Endothelial cell of umbilical vein (primary cell): ENCODE measurements at places on chromosomes 5 and 9. TPM values are rescaled to one million over a fixed set of nuclear protein-coding genes. Genes with fewer than 3 reads are reported as not detected.

- no peak for DNase-seq
Measured at GRCh38 chr5:25909163-25909562, 1129.2 kb downstream of the CDH9 start.

DNA sequence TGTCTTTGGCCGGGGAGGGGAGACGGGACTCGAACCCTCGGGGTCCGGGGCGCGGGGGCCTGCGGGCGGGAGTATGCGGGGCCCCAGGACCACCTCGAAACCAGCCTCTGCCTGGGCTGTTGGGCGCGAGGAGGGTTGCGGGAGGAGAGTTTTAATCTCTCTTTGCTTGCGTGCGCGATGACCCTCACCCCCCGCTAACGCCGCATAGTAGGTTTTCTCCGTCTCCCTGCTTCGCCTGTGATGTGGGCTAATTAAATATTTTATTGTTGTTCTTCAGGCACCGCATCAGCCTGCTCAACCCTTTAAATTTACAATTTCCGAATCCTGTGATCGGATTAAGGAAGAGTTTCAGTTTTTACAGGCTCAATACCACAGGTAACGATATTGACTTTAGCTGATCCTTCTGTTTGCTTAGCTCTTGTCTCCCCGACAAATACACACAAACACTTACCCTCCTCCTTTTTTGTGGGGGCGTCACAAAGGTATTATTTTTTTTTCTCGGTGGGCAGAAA is 1.7 kb downstream of the TLE4 start:
- peak; percentile 35 for DNase-seq

DNA sequence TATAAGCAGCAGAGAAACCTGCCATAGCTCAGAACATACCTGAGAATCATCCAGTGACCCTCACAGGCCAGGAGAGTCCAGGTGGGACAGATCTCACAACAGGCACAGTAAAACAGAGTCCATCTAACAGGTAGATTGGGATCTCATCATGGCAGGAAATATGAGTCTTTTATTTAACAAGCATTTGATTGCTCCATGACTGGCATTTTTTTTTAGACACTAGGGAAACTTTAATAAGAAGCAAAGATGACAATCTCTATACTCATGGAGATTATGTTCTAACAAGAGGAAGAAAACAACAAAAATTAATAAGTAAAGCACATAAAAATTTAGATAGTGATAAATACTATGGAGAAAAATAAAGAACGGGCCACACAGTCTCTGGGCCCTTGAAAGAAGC is 12.5 kb upstream of the PUM3 start:
- DNase-seq, result no peak

GRCh38 chr5:61748121-61748520 is 416.1 kb downstream of the ZSWIM6 start:
- no peak for DNase-seq

GRCh38 chr5:25027526-25027925 is 382.7 kb upstream of the CDH10 start:
- no peak for DNase-seq

GRCh38 chr5:2047341-2047927 is 164.7 kb upstream of the IRX4 start:
- no peak for DNase-seq

GRCh38 chr9:68560071-68560844 is 19.6 kb upstream of the TMEM252 start:
- peak; percentile 20 for DNase-seq

DNA sequence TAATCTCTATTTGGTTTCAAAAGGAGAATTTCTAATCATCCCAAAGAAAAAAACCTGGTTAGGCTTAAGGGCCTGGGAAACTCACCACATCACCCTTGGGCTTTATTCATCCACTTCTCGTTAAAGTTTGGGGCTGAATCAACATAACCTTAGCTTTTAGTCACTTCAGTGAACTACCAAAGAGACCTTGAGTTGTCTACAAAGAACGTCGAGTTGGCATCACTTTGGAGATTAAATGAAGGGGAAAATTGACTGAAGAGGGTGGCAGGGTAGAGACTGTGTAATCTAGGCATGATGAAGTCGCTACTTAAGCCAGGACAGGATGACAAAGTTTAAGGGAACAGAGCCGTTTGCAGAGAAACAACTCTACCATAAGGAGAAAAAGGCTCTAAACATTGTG is 341.4 kb downstream of the RAB3C start:
- no peak for DNase-seq

- DNase-seq, result no peak
Measured at GRCh38 chr5:140303966-140304365, 1.1 kb upstream of the PFDN1 start.

DNA sequence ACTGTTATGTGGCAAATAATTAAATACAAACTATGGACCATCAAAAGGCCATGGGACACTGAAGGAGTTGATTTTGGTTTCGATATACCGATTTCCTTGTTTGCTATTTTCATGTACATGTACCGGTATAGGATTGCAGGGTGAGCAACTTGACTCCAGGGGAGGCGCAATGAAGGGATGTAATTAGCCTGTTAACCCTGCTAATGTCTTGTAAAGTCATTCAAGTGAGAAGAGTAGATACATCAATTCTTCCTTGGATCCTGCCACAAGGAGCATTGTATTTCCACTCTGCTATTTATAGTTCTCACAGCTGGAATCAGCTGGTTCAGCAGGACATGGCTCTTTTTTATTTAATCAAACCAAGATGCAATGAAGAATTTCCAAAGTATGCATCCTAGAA is 102.0 kb downstream of the STK32A start:
- DNase-seq, result no peak

DNA sequence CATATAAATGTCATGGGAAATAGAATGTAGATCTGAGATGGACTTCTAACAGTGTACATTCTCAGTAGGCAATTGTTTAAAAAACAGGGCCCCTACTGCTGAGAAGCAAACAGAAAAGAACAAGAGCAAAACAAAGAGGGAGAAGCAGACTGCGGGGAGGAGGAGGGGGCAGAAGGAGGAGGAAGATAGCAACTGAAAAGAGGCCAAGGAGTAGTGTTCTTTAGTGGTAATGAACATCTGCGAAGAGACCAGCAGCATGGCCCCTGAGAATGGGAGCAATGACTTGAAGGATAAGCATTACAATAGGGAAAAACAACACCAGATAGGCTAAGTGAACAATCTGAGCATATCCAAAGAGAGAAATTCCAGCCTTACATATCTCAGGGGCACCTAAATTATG is 36.8 kb downstream of the HAPLN1 start:
- no peak for DNase-seq

DNA sequence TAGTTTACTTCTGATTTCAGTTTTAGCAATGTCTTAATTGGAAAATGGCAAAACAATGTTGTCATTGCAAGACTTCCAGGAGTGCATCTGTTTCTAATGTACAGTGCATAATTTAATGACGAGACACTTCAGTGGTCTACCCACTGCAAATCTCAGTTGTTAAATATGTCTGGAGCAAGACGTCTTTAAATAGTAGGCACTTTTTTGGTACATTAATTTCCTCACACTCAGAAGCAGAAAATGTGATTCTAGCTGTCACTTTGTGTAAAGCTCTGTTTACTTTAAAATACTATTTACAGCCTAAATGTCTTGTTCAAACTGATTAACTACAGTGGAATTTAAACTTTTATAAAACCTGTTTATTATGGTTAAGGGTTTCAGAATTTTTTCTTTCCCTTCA is 815.5 kb downstream of the TLE1 start:
- no peak for DNase-seq

- no peak for DNase-seq
Measured at GRCh38 chr9:36923025-36923625, 110.9 kb downstream of the PAX5 start.

DNA sequence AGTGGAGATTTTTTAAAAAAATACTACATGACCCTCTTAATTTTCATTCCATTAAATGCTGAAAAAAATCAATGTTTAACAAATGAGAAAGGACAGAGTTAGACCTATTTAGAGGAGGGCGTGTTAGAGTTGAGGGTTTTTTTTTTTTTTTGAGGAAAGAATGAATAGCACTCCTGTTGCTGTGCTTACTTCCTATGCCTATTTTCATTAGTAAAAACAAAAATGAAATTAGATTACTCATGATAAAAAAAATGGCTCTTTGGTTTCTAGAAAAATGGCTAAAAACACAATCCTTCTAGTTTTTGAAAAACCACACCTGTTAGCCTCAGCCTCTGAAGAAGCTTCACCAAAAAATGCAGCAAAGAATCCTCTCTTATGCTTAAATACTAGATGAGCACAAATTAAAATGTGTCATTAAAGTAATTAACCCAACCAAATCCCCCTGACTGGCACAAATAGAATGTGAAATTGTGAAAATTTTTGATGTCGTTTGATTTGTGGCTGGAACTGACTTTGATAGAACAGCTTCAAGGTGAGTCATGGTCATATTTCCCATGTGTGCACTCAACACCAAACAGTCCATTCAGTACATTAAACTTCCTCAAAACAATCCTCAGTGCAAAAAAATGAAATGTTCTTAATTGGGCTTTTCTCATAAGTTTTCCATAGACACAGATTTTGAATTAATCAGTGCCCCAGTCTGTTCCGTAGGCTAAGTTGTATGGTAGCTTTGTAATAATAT is 98.0 kb downstream of the MACIR start:
- DNase-seq, result no peak

GRCh38 chr5:159444441-159445082 is 114.3 kb upstream of the IL12B start:
- DNase-seq, result peak; percentile 12

DNA sequence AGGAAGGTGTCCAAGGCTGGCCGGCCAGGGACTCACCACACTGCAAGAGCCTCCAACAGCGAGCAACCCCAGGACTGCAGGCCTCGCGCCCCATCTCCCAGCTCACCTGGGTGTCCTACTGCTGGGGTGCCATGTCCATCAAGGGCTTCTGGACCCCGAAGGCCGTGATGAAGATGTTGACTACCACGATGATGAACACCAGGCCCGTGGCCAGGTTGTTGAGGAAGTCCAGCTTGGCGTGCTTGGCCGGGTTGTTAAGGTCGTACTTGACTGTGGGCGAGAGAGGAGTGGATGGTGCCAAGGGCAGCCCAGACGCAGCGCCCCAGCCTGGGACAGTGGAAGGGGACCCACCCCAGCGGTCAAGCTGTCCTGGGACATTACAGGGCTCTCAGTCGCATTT is 9.3 kb downstream of the NINJ1 start:
- DNase-seq, result no peak

GRCh38 chr9:38671748-38672147 is 48.2 kb downstream of the FAM240B start:
- no peak for DNase-seq

GRCh38 chr5:172632346-172633092 is 8.5 kb upstream of the NEURL1B start:
- no peak for DNase-seq

DNA sequence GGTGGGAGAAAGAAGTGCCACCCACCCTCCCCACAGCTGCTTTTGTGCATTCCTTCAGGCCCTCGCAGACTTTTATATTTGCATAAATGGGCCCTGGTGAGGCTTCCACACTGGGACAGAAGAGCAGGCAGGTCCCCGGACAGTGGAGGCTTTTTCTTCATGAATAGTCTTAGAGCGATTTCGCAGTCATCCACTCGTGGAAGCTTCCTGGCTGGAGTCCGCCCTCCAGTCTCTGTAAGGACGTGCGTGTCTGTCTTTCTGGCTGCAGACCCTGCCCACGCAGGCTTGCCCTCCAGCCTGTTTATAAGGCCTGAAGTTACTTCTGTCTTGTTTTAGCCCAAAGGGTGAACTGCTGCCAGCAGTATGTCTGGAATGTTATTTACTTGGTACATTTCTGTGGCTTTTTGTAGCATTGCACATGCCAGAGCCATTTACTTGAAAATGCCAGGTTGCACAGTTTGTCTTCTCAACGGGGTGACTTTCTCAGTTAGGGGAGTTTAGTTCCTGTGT is 195.7 kb downstream of the AOPEP start:
- peak; percentile 78 for DNase-seq

DNA sequence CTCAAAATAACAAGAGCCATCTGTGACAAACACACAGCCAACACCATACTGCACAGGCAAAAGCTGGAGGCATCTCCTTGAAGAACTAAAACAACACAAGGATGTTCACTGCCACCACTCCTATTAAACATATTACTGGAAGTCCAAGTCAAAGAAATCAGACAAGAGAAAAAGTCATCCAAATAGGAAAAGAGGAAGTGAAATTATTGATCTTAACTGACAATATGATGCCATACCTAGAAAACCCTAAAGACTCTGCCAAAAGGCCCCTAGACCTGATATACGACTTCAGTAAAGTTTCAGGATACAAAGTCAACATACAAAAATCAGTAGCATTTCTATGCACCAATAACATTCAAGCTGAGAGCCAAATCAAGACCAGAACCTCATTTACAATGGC is 30.0 kb upstream of the MACIR start:
- DNase-seq, result no peak

DNA sequence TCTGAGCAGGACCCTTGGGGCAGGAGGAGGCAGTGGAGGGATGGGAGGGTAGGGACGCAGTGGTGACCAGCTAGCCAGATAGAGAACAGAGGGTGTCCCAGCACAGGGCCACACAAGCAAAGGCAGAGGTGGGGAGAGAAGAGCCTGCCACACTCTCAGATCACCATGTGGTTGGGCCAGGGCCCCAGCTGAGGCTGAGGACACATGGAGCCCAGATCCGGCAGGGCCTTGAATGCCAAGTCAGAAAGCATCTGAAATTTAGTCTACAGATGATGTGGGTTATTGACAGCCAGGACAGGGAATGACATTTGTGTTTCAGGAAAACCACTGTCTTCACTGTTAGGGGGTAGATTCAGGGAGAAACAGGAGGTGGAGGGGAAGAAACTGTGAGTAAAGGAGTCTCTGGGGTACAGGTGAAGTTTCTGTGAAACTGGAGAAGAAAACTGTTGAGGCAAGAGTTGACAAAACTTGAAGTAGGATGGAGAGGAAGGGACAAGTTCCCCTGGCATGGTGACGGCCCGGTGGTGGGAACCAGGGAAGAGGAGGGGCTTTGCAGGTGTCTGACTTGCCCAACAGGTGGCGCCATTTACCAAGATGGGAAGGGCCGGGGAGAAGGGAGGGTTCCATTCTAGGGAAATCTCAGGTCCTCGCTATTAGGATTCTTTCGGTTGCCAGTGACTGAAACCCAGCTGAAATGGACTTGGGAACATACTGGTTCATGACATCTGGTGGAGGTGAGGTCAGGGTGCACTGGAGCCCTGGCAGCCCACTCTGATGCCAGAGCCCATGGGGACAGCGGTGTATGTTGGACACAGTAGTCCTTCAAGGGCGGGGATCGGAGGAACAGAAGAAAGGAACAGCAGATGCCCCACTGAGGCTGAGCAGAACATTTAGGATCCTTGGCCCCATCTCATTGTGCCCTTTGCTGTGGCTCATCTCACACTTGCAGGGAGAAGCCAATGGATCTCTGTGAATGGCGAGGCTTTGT is 100.1 kb downstream of the KCNIP1 start:
- peak; percentile 34 for DNase-seq

- no peak for DNase-seq
Measured at GRCh38 chr5:57539281-57539701, 56.7 kb upstream of the ACTBL2 start.

DNA sequence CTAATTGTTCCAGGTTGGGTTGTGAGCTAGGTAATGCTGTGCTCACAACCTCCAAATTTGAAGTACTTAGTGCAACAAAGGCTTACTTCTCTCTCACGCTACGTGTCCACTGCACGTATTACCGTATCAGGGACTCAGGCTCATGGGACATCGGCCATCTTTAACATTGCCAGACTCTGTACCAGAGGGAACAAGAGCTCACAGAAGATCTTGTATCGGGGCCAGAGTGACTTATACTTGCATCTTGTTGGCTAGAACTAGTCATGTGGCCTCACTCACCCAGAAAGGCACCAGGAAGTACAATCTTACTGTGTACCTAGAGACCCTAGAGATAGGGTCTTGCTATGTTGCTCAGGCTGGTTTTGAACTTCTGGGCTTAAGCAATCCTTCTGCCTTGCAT is 81.1 kb upstream of the KLF9 start:
- no peak for DNase-seq

The ATP6V0E1 gene
- total RNA-seq, result 217 and 222 TPM in 2 replicates

The MLANA gene
- not detected in 2 replicates for total RNA-seq

The GMCL2 gene
- not detected in 2 replicates for total RNA-seq

The PCDHGC4 gene
- total RNA-seq, result 0.90 and 2.1 TPM in 2 replicates

The ANKRD55 gene
- total RNA-seq, result 1.2 and 2.1 TPM in 2 replicates
